ENCODE measurements at places on chromosomes 1 and 21.

GRCh38 chr1:67795179-67795912, 37.9 kb downstream of the GNG12 start:
- no peak for DNase-seq

DNA sequence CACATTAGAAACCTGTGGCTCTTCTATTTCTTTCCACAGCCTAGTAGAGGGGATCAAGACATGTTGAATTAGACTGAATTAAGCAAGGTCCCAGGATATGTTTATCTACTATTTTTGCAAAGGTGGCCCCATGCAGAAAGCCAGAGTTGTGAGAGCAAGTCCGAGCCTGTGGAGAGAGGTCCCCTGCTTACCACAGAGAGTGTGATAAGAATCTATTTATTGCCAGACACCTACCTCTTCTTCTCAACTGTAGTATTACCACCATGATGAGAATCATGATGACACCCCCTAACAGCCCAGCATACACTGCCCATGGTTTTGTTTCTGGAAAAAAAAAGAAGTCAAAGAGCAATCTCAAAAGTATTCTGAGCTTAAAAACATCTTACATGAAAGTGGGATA, 23.0 kb downstream of the SLAMF1 start:
- no peak for DNase-seq

DNA sequence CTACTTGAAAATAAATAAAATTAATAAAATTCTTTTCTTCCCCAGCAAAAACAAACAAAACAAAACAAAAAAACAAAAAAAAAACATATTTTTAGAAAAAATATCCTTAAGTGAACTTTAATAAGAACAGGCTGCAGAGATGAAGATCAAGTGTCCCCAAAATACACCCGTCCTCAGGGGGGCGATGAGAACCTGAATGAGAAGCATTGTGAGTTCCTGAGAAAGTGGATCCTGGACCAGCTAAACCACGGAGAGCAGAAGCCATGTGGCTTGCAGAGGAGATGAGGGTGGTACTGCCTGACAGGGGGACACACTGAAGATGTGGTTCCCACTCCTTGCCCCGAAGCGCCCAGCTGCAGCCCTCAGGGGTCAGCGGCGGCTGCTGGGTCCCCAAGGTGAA, 89.3 kb downstream of the ITPKB start:
- DNase-seq = no peak

GRCh38 chr1:231584117-231584516, 42.5 kb upstream of the DISC1 start:
- peak; percentile 21 for DNase-seq

GRCh38 chr1:15038232-15039016, 115.1 kb upstream of the TMEM51 start:
- no peak for DNase-seq

DNA sequence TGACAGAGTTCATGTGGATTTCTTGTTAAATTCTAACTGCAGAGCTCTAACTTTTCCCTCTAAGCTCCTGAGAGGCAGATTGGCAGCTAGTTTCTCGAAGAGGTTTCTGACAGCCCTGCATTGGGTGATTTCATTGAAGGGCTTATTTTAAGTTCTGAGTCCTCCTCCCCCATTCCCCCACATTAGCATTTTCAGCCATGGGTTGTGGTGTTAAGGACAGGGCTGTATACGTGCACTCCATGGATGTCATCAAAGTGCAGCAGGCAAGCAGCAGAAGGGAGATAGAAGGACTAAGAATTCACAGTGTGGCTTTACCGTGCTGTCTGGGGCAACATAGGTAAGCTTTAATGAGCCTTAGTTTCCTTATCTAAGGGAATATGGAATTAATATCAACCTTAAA, 19.0 kb downstream of the CRYZ start:
- no peak for DNase-seq

GRCh38 chr1:6207921-6208320, 2.0 kb downstream of the RNF207 start:
- DNase-seq = no peak

DNA sequence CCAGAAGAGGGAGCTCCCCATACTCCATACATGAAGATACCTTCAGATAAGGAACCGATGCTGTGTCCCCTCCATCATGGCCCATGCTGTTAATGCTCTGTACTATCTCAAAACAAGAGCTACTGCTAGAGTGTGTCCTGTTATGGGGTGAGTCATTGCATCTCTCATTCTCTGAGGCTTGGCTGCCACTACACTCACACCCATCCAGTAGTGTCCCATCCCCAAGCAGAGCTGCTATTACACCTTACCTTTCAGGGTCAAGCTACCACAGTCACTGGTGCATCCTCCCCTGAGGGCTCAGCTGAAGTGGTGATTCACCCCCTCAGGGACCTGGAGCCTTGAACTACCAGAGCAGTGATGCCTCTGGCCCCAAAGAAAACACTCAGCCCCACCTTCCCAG, 198.5 kb downstream of the PLA2G4A start:
- DNase-seq = no peak

DNA sequence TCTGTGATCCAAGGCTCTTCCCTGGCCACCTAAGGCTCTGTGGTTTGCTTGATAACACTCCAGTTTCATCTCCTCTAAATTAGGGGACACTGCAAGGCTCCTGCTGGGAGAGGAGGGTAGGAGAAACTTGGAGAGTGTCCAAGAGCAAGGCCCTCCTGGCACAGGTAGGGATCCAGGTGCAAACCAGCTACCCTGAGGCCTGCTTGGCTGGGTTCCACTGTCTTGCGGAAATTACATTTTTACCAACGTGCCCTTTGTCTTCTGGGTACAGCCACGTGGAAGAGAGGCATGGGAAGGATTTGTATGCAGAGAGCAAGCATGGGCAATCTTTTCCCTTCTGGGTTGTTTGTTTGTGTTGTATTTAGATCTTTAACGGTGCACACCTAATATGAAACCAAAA, 132.5 kb downstream of the PRDM2 start:
- DNase-seq = no peak

DNA sequence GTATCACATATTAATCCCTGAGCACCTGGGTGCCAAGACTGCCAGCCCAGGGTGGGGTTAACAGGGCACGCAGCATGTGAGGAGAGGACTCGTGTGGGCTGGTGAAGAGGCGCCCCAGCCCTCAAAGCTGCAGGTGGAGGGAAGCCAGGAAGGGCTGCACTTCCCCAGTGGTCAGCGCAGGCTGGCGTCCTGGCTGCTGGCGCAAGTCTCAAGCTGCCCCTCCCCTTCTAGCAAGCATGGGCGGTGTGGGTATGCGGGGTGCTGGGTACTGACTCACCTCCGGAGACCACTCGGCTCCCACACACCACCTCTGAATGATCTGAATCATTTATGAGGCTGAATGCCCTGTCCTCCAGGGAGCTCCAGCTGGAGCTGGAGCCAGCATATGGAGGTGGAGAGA, 44.0 kb downstream of the EIF2D start:
- no peak for DNase-seq

DNA sequence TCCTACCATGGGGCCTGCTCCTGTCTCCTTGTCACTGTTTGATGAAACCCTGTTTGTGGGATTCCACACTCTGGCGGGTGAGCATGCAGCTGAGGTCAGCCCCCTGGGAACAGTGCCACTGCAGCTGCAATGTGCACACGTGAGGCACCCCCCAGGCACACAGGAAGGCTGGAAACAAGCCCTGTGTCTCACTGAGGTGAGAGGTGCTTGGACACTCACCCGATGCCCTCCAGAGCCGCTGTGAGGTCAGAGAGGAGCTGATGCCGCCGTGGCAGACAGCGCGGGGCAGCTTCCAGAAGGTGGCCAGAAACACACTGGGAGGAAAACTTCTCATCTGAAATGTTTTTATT, 49.7 kb downstream of the SLX9 start:
- no peak for DNase-seq

DNA sequence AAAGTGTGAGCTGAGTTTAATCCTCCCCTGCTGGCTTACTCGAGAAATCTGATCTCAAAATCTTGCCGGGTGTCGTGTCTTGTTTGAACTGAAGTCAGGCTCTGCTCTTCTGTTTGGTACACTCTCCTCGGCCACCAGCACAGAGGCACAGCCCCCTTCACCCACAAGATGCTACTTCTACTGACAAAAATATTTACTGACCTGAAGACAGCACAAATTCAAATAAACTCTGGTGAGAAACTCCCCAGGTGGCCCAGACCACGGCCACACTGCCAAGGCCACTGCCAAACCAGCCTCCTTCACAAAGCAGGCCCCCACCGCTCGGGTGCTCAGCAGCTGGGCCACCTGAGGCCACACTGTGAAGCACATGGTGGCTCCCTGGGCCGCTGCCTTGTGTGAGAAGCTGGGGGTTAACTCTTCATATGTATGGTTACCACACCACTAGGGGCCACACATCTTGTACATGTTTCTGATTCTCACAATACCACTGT, 80.6 kb downstream of the TGFBR3 start:
- no peak for DNase-seq

DNA sequence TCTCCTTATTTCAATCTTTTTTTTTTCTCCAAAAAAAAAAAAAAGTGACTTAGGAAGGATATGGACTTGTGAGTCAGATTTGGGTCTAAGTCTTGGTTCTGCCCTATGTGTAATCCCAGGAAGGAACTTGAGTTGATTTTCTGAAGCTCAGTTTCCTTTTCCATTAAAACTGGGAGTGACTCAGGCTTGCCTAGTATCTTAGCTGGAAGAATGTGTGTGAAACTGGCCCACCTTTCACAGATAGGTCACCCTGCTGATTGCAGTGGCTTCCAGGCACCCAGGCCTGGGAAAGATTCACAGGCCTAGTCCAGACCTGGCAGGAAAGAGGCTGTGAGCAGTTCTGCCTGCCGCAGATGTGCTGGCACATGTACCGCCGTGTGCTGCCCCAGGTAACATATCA, 218.3 kb upstream of the HOOK1 start:
- peak; percentile 65 for DNase-seq

Measured in kidney epithelial cell (primary cell).